ENCODE measurements at places on chromosomes 6 and 20. TPM values are rescaled to one million over a fixed set of nuclear protein-coding genes. Genes with fewer than 3 reads are reported as not detected.

DNA sequence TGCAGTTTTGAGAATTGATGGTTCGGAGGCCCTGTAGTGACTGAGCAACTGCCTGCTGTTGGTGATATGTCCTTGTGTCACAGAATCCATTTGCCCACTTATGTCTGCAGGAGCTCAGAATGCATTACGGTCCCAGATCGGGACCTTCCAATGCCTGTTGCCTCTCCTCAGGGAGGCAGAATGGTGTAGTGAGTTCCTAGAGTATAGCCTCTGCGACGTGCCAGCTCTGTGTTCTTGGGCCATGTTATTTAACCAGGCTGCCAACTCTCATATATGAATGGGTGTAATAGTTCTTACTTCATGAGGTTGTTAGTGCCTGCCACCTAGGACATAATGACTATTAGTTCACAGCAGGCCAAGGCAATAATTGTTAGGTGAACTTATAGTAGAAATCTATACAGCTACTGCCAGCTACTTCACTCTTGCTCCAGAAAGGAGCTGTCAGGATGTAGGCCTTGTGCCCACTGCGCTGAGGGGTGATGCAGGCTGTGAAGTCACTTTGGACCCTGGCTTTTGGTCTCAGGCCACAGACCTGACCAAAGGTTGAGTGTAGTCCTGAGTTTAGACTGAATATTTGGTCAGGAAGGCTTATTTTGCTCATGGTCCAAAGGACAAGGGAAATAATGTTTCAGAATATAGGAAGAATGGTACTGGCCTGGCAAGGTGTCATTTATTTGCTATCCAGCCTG, 82.1 kb downstream of the ASXL1 start:
- H3K27ac ChIP-seq: no peak overlapping the region
- no peak overlapping the region for H3K4me3 ChIP-seq
- H3K27me3 ChIP-seq: no peaks in the 10 kb centered on the region
- DNase-seq: no peak
- H3K36me3 ChIP-seq: no peaks in the 10 kb centered on the region

Gene HLA-DOB
- total RNA-seq: 2.1 TPM

Gene ARFGEF2
- 28.4 TPM for total RNA-seq

Gene JPH2
- total RNA-seq: 6.3 TPM

- no peak for DNase-seq
- no peaks in the 10 kb centered on the region for H3K36me3 ChIP-seq
- H3K4me1 ChIP-seq: peaks cover 4% of the 10 kb centered on the region
- H3K27me3 ChIP-seq: no peaks in the 10 kb centered on the region
- peak overlapping the region; percentile 42 for H3K27ac ChIP-seq
These were observed 38.7 kb downstream of the CNKSR3 start for GRCh38 chr6:154471609-154472362.

GRCh38 chr6:169899481-169900145, 148.2 kb downstream of the ERMARD start:
- no peaks in the 10 kb centered on the region for H3K27me3 ChIP-seq
- H3K4me3 ChIP-seq: no peak overlapping the region
- no peak for DNase-seq
- no peaks in the 10 kb centered on the region for H3K36me3 ChIP-seq
- H3K27ac ChIP-seq: no peak overlapping the region
- no peaks in the 10 kb centered on the region for H3K4me1 ChIP-seq

Gene BCLAF1
- 119 TPM for total RNA-seq

Gene AGPAT1
- total RNA-seq: 49.6 TPM

DNA sequence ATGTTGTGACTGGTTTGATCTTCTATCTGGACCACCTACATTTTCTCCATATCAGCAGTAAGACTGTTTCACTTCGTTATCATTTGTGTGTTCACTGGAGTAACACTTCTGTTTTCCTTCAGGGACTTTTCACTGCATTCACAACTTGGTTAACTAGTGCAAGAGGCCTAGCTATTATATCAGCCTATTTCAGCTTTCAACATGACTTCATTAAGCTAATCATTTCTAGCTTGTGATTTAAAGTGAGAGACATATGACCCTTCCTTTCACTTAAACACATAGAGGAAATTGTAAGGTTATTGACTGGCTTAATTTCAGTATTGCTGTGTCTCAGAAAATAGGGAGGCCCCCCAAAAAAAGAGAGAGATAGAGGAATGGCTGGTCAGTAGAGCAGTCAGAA, 622.8 kb upstream of the NRSN1 start:
- no peaks in the 10 kb centered on the region for H3K4me1 ChIP-seq
- H3K27ac ChIP-seq: no peak overlapping the region
- DNase-seq: no peak
- no peak overlapping the region for H3K4me3 ChIP-seq

- DNase-seq: no peak
- H3K27me3 ChIP-seq: no peaks in the 10 kb centered on the region
- no peaks in the 10 kb centered on the region for H3K4me1 ChIP-seq
- H3K4me3 ChIP-seq: no peak overlapping the region
These were observed 87.6 kb downstream of the YTHDF1 start for GRCh38 chr20:63128367-63128766.

GRCh38 chr6:85004361-85004995, 240.1 kb upstream of the TBX18 start:
- H3K27ac ChIP-seq: no peak overlapping the region
- H3K27me3 ChIP-seq: no peaks in the 10 kb centered on the region
- H3K4me1 ChIP-seq: no peaks in the 10 kb centered on the region
- no peaks in the 10 kb centered on the region for H3K36me3 ChIP-seq

DNA sequence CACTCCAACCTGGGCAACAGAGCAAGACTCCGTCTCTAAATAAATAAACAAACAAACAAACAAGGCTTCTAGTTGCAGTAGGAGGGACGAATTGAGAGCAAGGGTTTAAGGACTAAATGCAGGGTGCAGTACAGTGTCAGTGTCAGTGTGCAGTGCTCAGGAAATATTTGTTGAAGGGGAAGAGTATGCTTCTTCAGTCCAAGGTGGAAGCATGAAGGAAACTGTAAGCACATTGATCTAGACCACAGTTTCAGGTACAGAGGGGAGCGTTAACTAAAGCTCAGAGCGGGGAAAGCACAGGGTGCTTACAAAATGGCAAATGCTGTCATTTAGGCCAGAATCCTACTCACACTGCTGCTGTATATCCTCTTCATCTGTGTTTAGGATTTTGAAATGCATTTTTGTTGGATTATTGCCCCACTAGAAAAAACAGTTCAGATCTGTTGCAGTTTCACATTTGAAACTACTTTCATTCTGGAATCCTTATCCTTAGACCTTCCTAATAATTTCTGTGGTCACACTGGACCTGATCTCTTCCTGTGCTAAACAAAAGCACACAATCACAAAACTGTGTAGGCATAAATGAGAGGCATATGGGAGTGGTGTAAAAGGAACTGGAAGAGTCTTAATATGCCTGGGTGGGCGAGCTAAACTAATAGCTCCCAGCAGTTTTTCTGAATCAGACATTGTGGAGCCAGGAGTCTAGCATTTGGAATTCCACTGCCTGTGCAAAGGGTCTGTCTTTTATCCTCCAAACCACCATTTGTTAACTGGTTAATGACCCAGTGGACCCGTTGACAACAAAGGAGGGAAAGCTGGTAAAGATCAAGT, 41.4 kb downstream of the CBFA2T2 start:
- no peaks in the 10 kb centered on the region for H3K27me3 ChIP-seq
- DNase-seq: no peak
- no peak overlapping the region for H3K4me3 ChIP-seq
- H3K27ac ChIP-seq: peak overlapping the region; percentile 10

DNA sequence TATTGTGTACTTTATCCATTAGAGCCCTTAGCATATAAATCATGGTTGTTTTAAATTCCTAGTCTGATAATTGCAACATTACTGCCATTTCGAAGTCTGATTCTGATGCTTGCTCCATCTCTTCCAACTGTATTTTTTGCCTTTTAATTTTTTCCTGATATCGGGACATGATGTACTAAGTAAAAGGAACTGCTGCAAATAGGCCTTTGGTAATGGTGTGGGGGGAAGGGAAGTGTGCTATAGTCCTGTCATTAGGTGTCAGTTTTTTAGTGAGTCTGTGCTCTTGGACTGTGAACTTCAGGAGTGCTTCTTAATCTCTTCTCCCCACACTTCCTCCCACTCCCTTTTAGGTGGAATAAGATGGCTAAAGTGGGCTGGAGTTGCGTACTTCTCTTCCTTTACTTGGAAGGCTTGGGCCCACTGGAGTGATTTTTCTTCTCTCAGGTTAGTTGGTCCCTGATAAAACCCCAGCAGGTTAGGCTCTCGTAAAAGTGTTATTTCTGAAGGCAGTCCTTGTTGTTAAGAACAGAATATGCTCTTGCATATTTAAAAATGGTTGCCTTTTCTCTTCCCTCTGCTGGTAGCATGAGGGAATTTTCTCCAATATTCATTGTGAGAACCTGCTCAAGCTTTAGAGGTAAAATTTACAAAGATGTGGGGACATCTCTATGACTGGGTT, 18.1 kb downstream of the STXBP5 start:
- no peaks in the 10 kb centered on the region for H3K36me3 ChIP-seq
- H3K4me1 ChIP-seq: no peaks in the 10 kb centered on the region
- no peak for DNase-seq
- no peaks in the 10 kb centered on the region for H3K27me3 ChIP-seq
- H3K4me3 ChIP-seq: no peak overlapping the region

Gene MUCL3
- not detected for total RNA-seq

DNA sequence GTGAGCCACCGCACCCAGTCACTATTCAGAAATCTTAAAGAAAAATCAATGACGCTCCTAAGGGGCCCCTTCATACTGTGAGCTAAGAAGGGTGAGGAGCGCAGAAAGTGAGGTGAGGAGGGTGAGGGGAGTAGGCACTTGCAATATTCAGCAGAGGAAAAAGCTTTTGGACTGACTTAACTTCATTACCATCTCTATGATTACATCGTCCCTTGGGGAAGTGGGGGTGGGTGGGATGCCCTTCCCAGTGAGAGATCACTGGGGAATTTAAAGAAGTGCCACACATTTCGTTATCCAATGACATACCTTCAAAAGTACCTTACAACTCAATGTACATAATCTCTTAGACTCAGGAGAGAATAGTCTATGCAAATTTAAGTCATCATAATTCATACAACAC, 46.5 kb downstream of the SMLR1 start:
- no peak for DNase-seq
- no peaks in the 10 kb centered on the region for H3K36me3 ChIP-seq
- no peak overlapping the region for H3K27ac ChIP-seq
- no peak overlapping the region for H3K4me3 ChIP-seq

- no peak overlapping the region for H3K27ac ChIP-seq
- no peak overlapping the region for H3K4me3 ChIP-seq
- H3K36me3 ChIP-seq: no peaks in the 10 kb centered on the region
- no peaks in the 10 kb centered on the region for H3K27me3 ChIP-seq
These were observed 56.5 kb downstream of the QRSL1 start for GRCh38 chr6:106685833-106686232.

GRCh38 chr6:33869826-33870423, 66.1 kb upstream of the MLN start:
- no peaks in the 10 kb centered on the region for H3K4me1 ChIP-seq
- no peak overlapping the region for H3K27ac ChIP-seq
- DNase-seq: no peak
- no peaks in the 10 kb centered on the region for H3K36me3 ChIP-seq
- peaks cover 9% of the 10 kb centered on the region for H3K27me3 ChIP-seq
- no peak overlapping the region for H3K4me3 ChIP-seq

Gene LY6G6F
- not detected for total RNA-seq

DNA sequence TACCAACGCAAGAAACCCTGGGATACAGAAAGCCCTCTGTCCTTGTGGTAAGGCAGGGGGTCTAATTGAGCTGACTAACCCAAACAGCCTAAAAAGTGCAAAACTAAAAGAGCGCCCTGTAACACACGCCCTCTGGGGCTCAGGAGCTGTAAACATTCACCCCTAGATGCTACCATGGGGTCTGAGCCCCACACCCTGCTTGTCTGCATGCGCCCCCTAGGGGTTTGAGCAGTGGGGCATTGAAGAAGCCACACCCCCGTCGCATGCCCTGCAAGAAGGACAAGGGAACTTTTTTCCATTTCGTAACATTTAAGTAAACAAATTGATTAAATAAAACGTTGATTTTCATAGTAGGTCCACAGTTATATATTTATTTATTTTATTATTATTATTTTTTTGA, 616.9 kb upstream of the MAN1A1 start:
- H3K27ac ChIP-seq: no peak overlapping the region
- no peak for DNase-seq
- H3K4me1 ChIP-seq: no peaks in the 10 kb centered on the region
- H3K36me3 ChIP-seq: no peaks in the 10 kb centered on the region
- H3K27me3 ChIP-seq: no peaks in the 10 kb centered on the region
